ENCODE measurements at places on chromosomes 6 and 20.
A peak's percentile ranks its signal among the peaks of the same experiment; 100 is the strongest.

GRCh38 chr6:114042267-114043016 is 71.5 kb upstream of the HDAC2 start:
- DNase-seq = no peak

- DNase-seq = no peak
Observed at GRCh38 chr6:148021699-148022098, 320.9 kb upstream of the SASH1 start.

DNA sequence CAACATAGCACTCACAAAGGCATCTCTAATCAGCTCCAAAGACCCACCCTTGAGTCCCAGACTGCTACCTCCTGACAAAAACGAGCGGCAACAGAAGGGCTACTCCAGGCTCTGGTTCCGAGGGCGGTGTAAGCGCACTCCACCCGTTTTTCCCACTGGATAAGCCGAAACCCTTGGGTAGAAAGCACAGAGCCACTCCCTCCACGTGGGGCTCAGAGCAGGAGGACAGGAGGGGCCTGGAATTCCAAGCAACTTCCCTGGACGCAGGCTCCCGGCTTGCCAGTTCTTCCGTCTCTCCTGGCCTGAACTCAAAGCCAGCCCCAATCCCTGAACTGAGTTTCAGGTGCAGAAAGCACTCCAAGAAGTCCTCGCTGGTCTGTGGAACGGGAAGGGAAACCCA is 7.4 kb downstream of the GMEB2 start:
- DNase-seq = no peak

DNA sequence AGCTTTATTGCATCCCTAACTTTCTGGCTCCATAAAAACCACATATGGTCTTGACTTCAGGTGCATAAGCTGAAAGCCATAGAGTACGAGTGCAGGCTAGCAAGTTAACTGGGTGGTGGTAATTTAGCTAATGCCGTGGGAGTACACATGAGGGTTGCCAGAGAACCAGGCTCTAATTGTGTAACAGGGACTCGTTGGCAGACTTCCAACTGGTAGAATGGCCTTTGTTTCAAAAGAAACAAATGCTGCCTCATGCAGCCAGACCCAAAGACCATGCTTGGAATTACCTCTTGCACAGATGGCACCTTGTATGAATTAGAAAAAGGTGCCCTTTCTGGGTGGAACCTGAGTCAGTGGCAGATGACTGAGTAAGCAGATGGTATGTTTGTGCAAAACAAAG is 73.2 kb downstream of the LY86 start:
- no peak for DNase-seq

DNA sequence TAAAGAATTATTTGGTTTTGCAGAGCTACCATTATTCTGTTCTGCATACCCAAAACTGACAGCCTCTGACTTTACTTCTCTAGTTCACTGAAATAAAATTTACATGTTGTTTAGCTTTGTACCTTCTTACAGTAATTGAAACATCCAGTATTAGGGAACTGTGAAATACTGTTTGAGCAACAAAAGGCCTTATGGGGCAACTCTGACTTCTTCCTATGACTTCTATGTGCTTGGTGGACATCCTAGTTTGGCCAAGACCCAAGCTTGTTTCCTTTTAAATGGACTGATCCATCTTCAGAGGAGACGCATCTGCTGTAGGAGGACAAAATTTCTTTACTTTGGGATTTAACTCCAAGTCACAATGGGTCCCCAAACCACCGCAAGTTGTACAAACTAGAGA is 44.7 kb downstream of the NR2E1 start:
- no peak for DNase-seq

DNA sequence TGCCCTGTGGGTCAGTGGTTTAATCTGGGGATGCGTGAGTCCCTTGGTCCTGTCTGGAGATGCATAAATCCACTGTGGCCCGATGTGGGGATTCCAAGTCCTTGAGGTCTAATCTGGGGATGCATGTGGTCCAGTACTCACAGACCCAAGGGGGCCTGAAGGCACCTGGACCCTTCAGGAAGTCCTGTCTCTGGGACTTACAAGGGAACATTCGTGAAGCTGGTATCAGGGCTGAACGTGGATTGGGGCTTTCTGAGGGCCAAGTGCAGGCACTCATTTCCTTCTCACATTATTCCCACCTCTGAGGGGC is 25.2 kb upstream of the GTSF1L start:
- DNase-seq = no peak

- DNase-seq = no peak
Observed at GRCh38 chr6:72740135-72740534, 118.3 kb downstream of the KCNQ5 start.

DNA sequence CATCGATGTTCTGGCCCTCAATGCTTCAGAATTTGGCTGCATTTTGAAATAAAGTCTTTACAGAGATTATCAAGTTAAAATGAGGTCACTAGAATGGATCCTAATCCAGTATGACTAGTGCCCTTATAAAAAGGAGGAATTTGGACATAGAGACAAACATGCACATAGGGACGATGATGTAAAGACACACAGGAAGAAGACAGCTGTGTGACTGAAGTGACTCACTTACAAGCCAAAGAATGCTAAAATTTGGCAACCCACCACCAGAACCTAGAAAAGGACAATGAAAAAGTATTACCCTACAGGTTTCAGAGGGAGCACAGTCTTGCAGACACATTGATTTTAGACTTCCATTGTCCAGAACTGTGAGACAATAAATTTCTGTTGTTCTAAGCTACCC is 322.8 kb upstream of the GJE1 start:
- no peak for DNase-seq

GRCh38 chr20:32589256-32589655 is 4.1 kb upstream of the NOL4L start:
- no peak for DNase-seq

- no peak for DNase-seq
Observed at GRCh38 chr6:130882370-130882769, 55.2 kb downstream of the SMLR1 start.

- peak; percentile 56 for DNase-seq
Observed at GRCh38 chr6:80638213-80639055, 532.0 kb downstream of the BCKDHB start.

GRCh38 chr20:51026269-51026668 is 3.4 kb upstream of the KCNG1 start:
- no peak for DNase-seq
